ENCODE measurements at places on chromosomes 1 and 21.

DNA sequence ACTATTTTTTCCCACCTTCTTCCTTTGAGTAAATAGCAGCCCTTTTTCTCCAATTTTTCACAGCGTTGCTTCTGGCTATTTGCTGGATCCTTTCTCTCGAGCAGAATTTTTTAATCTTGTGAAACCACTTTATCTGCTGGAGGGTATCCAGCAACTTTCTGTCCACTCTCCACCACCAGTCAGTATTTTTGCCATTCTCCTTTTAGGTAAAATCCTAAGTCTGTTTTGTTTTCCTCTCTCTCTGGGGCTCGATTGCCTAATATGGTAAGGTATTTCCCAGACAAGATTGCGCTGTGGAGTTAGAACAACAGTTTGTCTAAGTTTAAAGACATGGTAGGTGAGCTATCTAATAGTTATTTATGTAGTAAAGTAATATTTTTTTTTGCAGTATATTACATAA is 156.9 kb downstream of the PPP1R12B start:
- DNase-seq, result no peak

DNA sequence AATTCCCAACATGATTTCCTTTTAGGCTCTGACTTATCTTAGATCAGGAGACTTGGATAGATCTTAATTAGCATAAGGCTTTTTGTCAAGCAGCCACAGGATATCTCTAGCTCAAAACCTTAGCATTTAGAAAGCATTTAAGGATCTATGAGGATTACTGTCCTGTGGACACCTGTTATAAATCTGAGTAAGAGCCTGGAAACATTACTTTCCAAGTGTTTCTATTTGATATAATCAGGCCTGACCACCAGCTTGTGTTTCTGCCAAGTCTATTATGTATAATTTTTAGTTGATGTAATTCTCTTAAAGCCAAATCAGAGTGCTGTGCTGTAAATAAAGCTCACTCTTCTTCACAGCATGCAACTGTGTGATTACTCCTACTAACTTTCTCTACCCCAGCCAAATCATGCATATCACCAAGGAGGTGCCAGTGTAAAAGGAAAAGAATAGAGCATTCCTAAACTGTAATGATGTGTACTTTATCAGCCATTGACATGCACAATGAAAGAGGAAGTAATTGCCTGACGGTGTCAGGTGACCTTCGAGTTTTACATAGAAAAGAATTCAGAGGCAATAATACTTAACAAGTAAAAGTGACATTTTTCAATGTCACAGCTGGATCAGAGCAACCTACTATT is 309.9 kb upstream of the PRMT6 start:
- DNase-seq, result peak; percentile 70

GRCh38 chr1:234230414-234230862 is 142.8 kb upstream of the COA6 start:
- DNase-seq, result no peak

GRCh38 chr1:23221107-23221506 is 3.8 kb upstream of the HTR1D start:
- DNase-seq, result no peak

DNA sequence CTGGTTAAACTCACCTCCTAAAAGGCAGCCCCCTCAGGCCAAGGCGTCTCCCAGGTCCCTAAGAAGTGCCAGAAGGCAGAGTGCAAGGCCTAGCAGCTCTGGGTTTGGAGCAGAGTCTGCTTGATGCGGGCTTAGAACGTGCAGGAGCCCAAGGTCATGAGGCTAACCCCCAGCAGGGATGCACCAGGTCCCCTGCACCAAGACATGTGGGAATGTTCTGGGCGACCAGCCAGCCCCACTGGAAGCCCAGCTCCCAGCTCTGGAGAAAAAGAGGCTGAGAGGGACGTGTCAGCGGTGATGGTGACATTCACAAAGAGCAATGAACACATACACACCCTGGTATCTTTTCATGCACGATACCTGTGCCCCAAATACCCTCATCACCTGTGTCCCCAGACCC is 5.1 kb downstream of the LRRN2 start:
- no peak for DNase-seq

DNA sequence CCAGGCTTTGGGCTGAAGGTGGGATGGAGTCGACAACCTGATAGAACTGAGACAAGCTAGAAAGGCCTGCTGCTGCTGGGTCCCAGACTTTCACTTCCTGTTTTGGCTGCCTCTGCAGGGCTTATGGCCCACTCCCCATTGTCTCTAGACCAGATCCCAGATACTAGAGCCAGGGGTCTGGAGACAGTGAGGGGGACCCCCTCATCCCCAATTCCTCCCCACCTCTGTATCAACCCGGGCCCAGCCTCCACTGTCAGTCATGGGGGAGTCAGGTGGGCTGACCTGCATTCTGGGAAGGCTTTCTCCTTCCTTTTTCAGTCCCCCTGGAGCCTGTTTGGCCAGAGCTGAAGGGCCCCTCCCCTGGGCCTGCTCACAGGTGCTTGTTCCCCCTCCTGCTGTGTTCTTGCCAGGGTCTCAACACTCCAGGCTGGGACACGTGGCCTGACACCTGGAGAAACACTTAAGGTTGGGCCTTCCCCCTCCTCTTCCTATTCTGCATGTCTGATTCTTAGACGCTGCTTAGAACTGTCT is 18.0 kb upstream of the ETV3L start:
- no peak for DNase-seq

GRCh38 chr1:22709227-22709626 is 1.4 kb upstream of the EPHB2 start:
- no peak for DNase-seq

GRCh38 chr1:67256291-67257172 is 51.1 kb upstream of the IL12RB2 start:
- peak; percentile 56 for DNase-seq

DNA sequence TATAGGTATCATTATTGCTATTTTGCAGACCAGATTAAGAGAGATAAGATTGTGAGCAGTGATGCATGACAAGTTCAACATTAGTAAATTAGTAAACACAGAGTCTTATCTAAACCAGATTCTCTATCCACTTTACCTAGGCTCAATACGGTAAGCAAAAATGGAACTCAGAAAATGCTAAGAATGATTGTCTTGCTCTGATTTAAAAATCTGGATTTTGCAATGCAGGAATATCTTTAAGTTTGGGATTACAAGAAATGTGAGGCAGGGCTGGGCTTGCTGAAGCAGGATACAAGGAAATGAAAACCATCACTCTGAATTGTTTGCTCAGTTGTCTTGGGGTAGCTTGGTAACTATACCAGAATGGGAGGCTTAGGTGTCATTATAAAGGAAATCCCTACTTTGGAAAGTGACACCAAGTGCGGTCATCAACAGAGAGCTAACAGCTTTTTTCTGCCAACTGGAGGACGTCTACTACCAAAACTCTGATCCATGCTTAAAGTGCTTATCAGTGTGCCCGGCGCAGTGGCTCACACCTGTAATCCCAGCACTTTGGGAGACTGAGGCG is 332.7 kb upstream of the RUNX1 start:
- peak; percentile 24 for DNase-seq

DNA sequence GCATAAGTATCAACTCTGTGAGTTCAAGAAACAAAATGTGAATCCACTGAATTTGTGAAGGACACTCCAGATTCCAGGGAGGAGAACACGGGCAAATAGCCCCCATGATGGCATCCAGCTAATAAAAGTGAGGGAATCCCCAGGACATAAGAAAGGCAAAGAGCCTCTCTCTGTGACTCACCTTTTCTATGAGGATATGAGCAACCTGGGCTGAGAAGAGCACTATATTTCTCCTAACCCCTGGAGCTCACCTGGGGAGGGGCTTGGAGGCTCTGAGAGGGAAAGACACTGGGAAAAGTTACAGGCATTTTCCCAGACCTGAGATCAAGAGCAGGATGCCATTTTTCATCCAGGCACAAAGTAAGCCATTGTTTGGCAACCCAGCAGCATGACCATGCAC is 1298.8 kb downstream of the PLA2G4A start:
- no peak for DNase-seq

DNA sequence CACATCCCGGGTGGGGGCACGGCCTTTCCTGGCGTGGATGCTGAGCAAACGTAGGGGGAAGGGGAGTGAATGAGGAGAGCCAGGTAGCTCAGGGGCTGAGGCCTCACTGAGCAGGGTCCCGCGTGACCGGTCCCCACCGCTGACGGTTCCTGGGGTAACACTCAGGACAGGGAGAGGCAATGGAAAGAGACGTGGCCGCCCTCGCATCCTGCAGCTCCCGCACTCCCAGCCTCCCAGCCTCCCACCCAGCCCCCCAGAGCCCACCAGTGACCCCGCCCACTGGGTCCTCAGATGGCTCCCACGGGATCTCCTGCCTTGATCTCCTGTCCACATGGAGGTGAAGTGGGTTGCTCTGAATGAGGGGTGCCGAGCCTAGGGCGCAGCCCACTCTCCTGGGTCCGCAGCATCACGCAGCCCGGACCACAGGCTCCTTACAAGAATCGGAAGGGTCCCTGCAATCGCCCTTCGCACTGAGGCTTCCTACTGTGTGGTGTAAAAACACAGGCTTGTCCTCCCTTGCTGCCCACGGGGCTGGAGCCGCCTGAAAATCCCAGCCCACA is 2.4 kb downstream of the TSPEAR start:
- DNase-seq, result no peak

- no peak for DNase-seq
These were observed 55.2 kb upstream of the NADK start for GRCh38 chr1:1833456-1833855.

DNA sequence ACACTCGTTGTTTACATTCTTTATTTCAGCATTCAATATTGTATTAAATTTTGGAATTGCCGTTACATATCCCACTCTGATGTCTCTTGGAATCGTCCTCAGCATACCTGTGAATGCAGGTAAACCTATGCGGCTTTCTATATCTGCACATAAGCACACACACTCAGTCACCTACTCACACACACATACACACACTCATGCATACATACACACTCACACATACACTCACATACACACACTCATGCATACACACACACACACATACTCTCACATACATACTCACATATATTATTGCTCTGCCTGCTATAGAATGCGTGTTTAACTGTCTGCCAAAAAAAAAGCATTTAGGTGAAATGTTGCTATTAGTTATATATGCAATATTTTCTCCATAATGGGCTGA is 53.2 kb upstream of the COA6 start:
- DNase-seq, result no peak

DNA sequence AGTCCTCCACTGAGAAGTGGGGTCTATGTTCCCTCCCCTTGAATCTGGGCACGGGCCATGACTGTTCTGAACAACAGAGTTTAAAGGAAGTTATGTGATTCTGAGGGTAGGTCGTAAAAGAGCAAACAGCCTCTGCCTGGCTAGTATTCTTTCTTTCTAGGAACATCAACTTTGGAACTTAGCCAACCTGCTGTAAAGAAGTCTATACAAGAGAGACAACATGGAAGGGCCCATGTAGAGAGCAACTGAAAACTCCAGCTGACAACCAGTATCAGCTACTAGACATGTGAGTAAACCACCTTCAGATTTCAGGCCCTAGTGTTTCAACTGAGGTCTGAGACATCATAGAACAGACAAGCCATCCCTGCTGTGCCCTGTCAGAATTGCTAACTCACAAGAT is 7.5 kb downstream of the SELENOF start:
- DNase-seq, result no peak

DNA sequence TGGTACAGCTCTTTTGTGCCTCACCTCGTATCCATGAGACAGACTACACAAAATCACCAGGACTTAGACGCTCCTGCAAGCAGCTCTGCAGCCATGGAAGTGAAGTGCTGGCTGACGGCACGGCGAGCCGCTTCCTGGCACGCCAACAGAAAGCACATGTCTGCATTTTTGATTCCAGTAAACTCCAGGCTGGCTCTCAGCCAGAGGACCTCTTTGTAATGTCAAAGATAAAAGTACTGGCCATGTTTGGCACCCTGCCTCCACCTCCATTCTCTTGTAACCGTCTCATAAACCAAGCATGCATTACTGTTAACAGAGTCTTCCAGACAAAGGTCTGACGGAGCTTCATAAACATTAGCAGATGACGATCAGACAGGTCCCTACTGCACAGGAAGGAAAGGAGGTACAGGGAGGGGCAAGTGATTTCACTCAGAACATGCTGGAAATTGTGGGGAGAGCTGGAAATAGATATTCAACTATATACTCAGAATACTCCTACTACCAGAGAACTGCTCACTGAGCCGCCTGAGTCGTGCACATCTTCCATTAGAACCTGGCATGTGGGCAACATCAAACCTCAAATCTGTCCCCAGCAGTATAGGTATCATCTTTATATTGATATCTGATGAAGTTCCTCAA is 632.0 kb downstream of the SMYD3 start:
- DNase-seq, result no peak

DNA sequence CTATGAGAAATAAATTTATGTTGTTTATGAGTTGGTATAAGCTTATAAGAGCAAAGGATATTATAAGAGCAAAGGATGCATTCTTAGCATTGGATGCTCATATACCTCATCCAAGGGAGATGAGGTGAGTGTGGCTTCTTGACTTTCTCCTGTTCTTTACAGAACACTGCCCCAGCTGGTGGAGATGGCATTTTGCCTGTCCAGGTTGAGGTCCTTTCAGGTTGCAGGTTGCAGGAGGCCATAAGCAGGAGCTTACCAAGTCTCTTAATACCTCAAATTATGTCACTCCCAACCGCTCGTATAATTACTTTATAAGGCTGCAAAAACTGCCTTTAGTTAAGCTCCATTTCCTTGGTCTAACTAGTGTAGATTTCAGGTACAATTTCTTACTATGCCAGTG is 66.7 kb downstream of the RPE65 start:
- DNase-seq, result no peak

- no peak for DNase-seq
These were observed 736.4 kb downstream of the MATN1 start for GRCh38 chr1:29986986-29987385.

- DNase-seq, result no peak
These were observed 153.1 kb upstream of the FGGY start for GRCh38 chr1:59143811-59144210.

DNA sequence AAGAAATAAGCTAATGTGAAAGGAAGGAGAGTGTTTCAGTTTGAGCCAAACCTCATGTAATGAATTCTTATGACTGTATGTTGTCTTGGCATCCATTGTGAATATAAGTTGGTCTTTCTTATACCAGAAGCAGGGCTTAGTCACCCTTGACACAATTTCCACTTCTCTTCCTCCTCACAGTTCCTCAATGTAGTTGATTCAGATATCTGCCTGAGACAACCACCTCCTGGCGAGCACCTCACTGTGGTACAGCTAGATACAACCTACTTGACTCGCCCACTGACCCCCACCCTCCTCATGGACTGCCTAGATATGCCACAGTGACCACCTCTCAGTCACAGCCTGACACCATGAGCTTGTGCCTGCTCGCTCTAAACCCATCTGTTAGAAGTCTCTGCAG is 45.6 kb downstream of the KYAT3 start:
- no peak for DNase-seq

GRCh38 chr1:63804829-63805484 is 31.1 kb downstream of the ROR1 start:
- DNase-seq, result no peak

GRCh38 chr1:214491468-214492146 is 59.8 kb downstream of the PTPN14 start:
- no peak for DNase-seq

GRCh38 chr1:91889717-91890459 is 3.9 kb upstream of the TGFBR3 start:
- no peak for DNase-seq

Data from NCI-H146 (cell line).